ENCODE measurements at places on chromosomes 1 and 21. TPM values are rescaled to one million over a fixed set of nuclear protein-coding genes. Genes with fewer than 3 reads are reported as not detected.

The RHD gene
- not detected for total RNA-seq

The TLCD4 gene
- total RNA-seq, result 0.14 TPM

The KRTAP19-4 gene
- total RNA-seq, result not detected

The LRRC7 gene
- not detected for total RNA-seq

The IGSF3 gene
- total RNA-seq, result 61.4 TPM

The NIBAN1 gene
- total RNA-seq, result 3.1 TPM

The PROK1 gene
- total RNA-seq, result not detected

The MAN1C1 gene
- 0.65 TPM for total RNA-seq

The SNAP47 gene
- 44.9 TPM for total RNA-seq

The WNT3A gene
- 0.14 TPM for total RNA-seq

The DIP2A gene
- 27.4 TPM for total RNA-seq

The PTPN7 gene
- not detected for total RNA-seq

The FMO4 gene
- 2.0 TPM for total RNA-seq

The APCS gene
- total RNA-seq, result not detected

The GPA33 gene
- total RNA-seq, result not detected

The PTGER3 gene
- not detected for total RNA-seq

The WDR77 gene
- 71.9 TPM for total RNA-seq

The OPRD1 gene
- total RNA-seq, result not detected

The ALG6 gene
- 14.4 TPM for total RNA-seq

The CLDN17 gene
- total RNA-seq, result 0.56 TPM

The TPTE gene
- total RNA-seq, result not detected

The ATXN7L2 gene
- total RNA-seq, result 3.2 TPM

The RCAN1 gene
- total RNA-seq, result 31.6 TPM

The KCNN3 gene
- 0.07 TPM for total RNA-seq

All from airway epithelial cell (primary cell).